Effector memory CD4-positive, alpha-beta T cell (primary cell): ENCODE measurements at places on chromosomes 11 and 22.

DNA sequence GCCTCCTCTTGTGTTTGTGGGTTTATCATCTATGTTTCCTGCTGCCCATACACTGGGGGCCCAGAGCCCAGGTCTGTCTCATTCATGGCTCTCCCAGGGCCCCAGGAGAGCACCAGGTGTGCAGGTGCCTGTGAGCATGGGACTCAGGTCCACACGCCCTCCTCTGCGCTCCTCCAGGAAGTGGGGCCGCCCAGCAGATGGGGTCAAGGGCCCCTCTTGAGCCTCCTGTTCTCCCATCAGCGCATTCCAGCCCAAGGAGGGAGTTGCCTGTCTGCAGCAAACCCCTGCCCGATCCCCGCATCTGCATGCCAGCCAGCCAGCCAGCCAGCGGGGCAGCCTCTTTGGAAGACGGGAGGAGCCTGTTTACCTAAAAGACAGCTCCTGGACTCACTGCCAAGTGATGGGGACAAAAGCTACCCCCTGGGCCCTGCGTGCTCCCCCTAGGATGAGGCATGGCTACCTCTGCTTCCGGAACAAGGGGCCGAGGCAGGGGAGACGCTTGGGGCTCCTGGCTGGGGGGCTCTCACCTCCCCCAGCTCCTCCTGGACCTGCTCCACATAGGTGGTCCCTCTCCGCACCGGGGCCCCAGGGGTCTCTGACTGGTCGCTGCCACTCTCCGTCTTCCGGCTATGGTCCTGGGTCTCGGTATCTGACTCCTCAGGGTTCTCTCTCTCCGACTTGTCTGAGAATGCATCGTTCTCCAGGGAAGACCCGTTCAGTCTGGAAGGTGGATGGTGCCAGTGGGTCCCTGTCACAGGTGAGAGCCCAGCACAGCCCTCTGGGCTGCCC, 49.7 kb upstream of the CARS1 start:
- no peak for DNase-seq

- DNase-seq, result no peak
Observed at GRCh38 chr11:11979488-11980117, 28.8 kb downstream of the DKK3 start.

GRCh38 chr11:3200388-3201111, 18.1 kb downstream of the MRGPRG start:
- DNase-seq, result no peak

DNA sequence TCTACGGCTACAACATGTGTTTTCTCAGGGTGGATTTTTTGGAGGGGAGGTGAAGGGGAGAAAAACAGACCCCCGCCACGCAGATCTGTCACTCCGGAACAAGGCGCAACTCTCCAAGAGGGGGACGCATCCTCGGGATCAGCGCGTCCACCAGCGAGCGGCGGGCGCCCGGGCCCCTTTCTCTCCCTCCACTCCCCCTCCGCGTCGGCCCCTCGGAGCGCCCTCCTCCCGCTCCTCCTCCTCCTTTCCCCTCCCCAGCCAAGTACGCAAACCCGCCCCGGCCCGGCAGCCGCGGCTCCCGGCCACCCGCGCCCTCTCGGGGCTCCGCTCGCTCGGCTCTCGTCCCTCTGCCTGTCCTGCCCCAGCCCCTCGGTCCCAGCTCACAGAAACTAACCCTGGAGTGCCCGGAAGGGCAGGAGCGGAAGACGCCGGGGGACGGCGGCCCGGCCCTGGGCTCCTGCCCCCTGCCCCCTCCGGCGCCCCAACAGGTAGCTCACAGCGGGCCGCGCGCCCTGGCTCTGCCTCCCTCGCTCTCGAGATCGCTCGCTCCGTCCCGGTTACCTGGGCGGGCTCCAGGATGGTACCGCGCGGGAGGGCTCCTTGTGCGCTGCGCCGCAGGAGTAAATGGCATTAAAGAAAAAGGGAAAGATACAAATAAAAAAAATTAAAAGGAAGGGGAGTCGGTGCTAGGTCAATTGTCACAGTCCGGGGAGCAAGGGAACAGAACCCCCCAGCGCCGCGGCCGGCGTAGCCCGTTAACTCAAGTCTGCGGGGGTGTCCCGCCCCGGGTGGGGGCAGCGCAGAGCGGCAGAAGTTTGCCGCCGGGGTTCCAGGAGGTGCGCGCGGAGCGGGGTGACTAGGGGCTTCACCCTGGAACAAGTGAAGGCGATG, 131.4 kb upstream of the C11orf58 start:
- DNase-seq, result no peak

DNA sequence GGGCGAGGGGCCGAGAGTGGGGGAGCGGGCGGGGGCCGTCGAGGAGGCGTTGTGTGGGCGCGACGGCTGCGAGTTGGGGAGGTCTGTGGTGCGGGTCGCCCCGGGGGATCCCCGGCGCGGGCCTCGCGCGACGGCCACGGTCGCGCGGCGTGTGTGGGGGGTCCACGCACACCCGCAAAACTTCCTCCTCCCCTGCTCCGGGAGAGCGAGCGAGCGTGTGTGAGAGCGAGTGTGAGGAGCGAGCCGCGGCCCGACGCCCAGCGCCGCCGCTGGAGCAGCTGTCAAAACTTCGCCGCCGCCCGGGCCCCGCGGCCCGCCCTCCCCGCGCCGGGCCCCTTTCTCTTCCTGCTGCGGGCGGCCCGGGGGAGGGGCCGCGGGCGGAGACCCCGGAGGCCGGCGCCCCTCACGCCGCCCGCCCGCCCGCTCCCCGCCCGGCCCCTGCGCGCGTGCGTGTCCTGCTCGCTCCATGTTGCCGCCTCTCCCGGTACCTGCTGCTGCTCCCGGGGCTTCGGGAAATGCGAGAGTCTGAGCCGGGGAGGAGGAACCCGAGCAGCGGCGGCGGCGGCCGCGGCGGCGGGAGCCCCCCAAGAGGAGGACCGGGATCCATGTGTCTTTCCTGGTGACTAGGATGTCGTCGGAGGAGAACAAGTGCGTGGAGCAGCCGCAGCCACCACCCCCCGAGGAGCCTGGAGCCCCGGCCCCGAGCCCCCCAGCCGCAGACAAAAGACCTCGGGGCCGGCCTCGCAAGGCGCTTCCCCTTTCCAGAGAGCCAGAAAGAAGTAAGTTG, 9.0 kb upstream of the CCT8L2 start:
- DNase-seq, result no peak

DNA sequence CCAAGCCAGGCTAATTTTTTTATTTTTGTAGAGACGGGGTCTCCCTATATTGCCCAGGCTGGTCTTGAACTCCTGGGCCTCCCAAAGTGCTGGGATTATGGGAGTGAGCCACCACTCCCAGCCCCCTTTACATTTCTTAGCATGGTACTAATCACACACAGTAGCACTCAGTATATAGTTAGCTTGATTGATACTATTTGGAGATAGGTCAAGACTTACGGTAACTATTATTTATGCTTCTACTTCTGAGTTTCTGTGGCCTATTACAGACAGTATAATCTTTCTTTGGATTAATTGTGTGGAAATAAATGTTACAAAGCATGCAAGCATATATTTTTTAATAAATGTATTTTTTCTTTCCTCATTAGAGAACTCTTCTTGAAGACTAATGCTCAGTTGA, 192.2 kb downstream of the UVRAG start:
- DNase-seq, result no peak

DNA sequence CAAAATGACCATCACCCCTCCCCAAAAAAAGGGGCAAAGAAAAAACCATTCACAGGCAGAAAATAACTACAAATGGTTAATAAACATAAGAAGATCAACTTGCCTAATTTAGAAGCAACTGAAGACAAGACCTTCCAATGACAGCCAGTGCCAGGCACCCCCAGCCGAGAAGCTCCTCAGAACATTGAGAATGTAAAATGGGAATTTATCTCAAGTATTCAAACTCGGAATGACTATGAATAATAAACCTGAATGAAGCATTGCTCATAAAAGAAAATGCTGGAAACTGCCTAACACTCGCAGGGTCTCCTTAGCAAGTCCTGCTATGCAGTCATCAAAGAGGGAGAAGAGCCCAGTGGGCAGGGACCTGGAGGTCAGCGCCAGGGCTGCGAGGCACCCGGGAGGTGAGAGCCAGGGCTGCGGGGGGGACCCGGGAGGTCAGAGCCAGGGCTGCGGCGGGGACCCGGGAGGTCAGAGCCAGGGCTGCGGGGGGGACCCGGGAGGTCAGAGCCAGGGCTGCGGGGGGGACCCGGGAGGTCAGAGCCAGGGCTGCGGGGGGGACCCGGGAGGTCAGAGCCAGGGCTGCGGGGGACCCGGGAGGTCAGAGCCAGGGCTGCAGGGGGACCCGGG, 23.2 kb upstream of the MOB2 start:
- no peak for DNase-seq

DNA sequence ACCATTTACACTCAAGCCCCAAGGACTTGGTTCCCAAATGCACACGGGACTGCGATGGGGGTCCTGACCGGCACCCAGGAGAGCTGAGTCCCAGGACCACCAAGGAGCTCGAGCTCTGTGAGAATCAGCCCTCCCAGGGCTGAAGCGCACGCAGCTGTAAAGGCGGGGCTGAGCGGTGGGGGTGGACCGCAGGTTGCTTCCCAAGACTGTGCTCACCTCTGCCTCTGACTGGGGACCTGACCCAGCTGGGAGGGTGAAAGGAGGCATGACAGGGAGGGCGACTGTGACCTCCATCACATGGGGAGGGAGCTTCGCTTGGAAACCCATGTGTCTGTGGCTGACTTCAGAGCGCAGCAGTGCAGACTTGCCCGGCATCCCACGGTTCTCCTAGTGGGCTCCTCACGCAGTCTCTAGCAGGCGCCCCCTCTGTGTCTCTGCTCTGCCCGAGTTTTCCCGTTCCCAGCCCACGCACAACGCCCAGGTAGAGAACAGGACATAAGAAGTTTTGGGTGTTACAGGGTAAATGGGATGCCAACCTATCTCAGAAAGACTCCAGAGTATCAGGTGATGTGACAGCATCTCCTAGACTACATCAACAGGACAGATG, 15.4 kb upstream of the NAP1L4 start:
- DNase-seq, result no peak

DNA sequence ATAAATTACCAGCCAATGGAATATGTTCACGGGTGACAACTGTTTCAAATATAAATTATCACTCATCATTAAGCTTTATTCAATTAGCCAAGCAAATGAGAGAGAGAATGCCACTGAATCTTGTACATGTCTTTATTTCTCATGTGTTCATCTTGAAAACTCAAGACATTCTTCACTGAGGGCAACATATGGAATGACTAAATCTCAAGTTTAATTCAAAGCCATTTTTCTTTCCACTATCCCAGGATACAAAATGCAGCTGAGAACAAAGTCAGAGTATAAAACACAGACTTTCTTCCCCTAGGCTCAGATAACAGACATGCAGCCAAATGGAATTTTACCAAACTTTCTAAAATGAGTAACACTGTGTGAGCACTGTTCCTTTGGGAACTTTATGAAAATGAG, 12.1 kb upstream of the BBOX1 start:
- no peak for DNase-seq

GRCh38 chr22:31538815-31539214, 42.5 kb downstream of the SFI1 start:
- no peak for DNase-seq

GRCh38 chr22:30422481-30423300, 2.9 kb upstream of the MTFP1 start:
- no peak for DNase-seq

DNA sequence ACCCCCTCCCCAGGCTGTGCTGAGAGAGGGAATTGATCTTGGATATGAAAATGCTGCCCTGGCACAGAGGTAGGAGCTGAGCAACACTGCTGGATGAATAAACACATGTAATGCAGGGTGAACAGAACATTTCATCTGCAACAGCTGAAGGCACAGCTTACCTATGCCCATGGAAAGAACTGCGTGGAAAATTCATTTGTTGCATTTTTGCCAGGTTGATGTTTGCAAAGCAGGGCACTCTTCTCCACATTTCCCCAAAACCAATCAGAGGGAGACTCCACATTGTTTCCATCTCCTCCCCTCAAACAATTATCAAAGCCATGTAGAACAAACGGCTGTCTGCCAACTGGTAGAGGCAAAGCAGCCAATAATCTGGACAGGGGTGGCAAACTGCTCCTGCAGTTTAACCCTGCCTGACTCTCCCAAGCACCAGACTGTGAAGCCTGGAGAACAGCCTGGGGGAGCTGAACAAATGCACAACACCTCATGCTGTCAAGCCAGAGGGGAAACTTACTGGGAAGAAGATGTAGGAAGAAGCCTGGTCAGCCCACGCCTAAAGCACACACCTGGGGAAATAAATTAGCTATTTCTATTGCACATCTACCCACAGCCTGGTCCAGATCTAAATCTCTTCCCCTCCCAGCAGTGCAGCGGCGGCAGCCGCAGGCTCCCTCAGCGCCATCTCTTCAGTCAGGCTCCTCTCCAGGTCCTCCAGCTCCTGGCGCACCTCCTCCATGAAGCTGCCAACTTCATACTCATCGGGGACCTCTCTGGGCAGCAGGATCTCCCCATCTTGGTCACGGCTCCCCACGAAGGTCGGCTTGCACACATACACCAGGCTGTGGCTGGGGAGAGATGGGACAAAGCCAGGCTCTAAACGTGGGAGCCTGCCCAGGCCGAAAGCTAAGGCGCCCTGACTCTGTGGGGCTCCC, 44.3 kb downstream of the DKK3 start:
- no peak for DNase-seq

DNA sequence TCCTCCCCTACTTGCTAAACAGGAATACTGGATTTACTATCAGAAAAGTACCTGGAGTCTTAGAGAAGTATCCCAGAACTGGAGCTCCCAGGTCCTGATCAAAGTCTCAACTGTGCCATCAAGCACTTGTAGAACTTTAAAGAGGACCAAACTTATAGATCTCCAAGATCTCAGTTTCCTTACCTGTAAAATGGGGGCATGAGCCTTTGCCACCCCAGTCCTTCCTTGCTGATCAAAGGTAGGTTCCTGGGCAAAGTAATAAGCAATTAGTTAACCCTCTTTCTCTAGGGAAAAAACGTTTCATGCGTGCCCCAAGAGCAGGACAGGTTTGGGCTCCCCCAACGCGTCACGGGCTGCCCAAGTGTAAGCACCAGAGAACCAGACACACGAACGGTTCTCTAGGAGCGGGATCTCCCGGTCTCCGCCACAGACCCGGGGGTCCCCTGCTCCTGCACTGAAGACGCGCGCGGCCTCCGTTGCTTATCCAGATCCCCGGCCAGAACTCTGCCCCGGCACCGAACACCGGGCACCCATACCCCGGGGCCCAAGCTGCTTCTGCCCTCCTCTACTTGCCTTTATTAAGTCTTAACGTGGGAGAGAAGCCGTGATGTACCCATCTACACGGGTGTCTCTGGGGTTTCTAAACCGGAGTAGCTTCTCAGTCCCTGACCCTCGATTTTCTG, 505 bp downstream of the ZNF214 start:
- DNase-seq, result no peak

DNA sequence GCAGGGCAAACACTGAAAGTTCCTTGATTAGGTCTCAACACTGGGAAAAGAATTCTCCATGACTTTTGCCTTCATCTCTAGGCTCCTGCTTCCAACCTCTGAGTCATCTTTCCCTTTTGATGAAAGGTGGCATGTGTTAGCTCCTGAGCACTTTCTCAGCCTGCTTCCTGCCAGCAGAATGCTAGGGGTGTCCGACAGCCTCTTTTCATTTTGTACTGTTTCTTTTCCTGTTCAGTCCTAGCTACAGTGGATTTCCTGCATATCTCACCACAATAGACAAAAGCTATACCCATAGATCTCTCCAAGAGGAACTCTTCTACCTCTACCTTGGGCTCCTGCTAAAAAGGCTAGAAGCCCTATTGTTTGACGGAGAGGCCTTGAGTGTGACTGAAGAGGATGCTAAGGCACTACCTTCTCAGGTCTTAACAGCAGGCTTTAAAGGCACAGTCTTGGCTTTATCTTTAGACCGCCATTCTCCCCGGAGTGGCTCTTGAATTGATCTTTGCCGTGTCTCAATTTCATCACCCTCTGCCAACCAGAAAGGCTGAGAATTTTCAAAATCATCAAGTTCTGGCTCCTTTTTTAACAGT, 145.5 kb downstream of the RBFOX2 start:
- no peak for DNase-seq

GRCh38 chr11:63404161-63404935, 34.8 kb downstream of the SLC22A9 start:
- DNase-seq, result no peak

GRCh38 chr11:132643239-132643638, 889.1 kb downstream of the OPCML start:
- no peak for DNase-seq
